ENCODE measurements at places on chromosomes 3 and 15.
A peak's percentile ranks its signal among the peaks of the same experiment; 100 is the strongest.

DNA sequence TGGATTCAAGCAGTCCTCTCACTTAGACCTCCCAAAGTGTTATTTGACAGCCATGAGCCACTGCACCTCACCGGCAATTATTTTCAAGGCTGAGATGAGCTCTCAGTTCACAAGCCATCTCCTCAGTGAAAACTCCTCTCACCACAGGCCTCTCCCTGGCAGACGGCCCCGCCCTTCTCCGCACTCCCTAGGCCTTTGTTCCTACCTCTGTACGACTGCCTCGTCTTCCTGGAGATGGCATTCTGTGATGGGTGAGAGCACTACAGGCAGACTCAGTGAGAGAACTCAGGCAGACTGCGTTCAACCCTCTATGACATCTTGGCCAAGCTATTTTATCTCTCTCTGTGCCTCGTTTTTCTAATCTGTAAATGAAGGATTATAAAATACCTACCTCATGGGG is 67.0 kb upstream of the TPM1 start:
- DNase-seq: no peak

- DNase-seq: no peak
Measured at GRCh38 chr3:8001712-8002111, 499.9 kb upstream of the LMCD1 start.

DNA sequence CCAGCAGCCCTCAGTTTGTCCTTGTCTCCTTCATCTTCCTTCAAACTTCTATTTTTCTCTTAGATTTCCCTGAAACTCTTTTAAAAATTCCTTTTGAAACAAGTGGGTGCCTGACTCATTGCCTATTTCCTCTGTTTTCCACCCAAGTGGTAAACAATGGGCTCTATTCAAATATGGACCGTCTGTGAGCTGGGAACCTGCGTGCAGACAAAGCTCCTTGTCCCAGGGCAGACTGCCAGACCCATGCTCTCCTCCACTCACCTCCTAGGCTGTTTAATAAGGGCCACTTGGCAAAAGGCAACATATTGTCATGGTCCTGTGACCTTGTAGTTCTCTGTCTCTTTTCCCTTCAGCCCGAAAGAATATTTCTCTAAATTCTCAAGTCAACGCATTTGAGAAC is 332.7 kb upstream of the THBS1 start:
- DNase-seq: no peak

DNA sequence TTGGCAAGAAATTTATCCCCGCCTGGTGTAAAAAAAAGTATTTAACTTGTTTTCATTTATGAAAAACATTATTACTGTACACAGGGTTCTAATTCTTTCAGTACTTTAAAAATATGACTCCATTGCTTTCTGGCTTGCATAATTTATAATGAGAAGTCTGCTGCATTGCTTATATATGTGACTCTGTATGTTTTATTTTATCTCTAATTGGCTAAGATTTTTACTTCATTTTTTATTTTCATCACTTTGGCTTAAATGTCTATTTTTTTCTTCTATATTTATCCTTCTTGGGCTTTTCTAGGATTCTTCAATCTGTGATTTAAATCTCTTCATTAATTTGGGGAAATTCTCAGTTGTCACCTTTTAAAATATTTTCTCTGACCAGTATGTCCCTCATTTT is 636.6 kb upstream of the NR2F2 start:
- DNase-seq: no peak

DNA sequence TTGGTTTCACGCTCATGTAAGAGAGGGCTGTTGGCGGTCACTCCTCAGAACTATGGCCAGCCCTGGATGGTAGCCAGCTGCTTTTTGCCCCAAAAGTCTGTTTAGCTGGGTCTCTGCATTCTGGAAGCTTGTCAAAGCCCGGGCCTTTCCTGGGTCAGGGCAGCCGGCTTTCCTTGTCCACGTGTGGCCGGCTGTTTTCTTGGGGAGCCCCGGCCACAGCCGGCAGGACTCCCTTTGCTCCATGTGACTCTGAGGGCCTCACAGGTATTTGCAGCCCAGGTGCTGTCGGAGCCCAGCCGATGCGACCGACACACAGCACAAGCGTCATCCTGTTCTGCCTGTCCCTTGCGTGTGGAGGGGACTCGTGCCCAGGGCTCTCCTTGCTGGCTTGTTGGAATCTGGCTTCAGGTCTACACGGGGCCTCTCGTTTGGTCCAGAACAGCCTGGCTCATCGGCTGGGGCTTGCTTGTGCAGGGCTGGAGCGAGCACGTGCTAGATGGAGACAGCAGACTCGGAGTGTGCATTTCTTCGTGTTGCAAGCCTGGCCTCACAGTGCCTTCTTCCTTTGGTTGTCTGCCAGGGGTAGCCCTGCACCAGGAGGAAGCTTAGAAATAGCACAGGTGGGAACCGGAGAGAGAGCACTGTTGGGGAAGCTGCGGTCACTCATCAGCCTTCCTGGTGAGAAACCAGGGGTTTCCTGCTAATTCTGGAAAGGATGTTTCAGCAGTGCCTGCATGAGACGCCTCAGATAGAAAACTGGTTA is 51.5 kb downstream of the PGPEP1L start:
- DNase-seq: no peak

DNA sequence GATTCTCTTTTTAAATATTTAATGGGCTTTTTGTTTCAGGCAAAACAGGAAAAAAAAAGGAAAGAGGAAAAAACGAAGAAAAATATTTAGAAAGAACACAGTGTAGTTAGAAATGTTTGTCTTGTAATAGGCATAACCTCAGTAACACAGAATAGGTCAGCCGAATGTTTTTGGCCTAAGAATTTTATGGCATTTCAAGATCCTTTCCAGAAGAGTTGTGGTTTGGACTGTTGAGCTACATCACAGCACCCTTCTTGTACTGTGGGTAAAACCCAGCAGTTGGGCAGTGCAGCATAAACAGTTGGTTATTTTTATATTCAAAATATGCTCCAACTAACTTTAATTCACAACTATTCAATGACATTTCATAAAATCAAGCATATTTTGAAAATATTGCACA is 474.4 kb upstream of the AGTR1 start:
- DNase-seq: no peak

DNA sequence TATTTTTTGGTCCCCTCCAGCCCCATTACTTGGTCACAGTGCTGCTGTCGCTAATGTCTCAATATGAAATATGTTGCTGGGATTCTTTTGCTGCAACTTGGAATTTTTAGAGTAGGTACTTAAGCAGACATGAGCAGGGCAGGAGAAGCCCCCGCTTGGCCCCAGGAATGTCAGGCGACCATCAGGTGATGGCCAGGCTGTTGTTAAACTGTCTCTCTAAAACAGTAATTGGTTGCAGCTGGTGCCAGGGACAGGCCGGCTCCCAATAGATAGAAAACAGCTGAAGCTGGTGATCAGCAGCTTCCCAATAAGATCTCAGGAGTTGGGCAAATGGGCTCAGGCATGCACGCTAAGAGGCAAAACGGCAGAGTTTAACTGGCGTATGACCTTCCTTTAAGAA is 329.9 kb upstream of the TBL1XR1 start:
- no peak for DNase-seq

GRCh38 chr3:83807511-83807910 is 1151.3 kb upstream of the CADM2 start:
- no peak for DNase-seq

DNA sequence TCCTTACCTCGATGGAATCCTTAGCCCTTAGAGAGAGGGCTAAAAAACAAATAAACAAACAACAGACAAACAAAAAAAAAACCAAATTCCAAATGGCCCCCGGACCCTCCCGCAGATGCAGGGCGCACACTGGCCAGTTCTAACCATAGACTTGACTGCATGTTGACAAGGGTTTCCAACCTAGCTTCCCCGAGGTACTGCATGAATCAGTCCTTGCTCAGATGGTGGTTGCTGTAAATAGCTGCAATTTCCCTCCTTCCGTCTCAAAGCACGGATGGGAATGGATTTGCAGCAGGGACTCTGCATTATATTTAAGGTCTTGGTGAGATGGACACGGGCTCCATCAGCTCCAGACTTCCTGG is 162.8 kb downstream of the CD47 start:
- no peak for DNase-seq

- DNase-seq: no peak
Measured at GRCh38 chr15:101545548-101546505, 56.3 kb upstream of the PCSK6 start.

DNA sequence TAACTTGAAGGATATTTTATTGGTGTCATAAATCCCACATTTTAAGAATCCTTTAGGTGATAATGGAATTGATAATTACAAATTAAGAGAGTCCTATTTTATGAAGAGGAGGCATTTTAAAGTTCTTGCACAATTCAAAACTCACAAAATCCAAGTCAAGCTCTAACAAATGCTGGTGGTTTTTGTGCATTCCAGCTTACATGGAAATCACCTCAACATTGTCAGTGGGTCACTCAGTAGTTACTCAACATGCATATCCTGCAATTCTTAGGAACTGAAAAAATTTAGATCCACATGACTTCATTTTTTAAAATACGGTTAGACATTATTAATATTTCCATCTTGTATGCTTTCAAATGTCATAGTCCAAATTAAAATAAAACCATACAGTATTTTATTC is 487.2 kb downstream of the CNTN3 start:
- no peak for DNase-seq

DNA sequence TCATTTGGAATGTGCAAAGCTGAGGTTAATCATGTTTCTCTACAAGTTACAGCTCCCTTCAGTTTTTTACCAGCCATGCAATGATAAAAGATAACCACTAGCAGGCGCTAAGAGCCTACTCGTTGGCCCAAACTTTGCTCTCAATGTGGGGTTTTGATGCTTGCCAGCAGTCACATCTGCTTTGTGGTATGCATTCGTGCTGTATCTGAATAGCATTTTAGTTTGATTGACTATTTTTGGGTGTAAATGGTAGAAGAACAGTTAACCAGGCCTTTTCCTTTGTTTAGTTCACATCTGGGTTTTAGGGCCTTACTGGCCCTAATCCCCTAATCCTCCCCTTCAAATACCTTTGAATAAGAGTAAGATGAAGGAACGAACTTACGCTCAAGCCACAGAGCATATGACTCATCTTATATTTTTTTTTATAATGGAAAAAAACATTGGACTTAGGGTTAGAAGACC is 4.4 kb upstream of the CLDN11 start:
- no peak for DNase-seq

GRCh38 chr15:65916664-65917406 is 47.5 kb downstream of the RAB11A start:
- DNase-seq: peak; percentile 60

- DNase-seq: no peak
Measured at GRCh38 chr3:45712434-45713110, 23.4 kb downstream of the SACM1L start.

GRCh38 chr3:171850320-171850959 is 7.3 kb downstream of the TMEM212 start:
- no peak for DNase-seq

- no peak for DNase-seq
Measured at GRCh38 chr3:61813636-61814035, 252.3 kb downstream of the PTPRG start.

DNA sequence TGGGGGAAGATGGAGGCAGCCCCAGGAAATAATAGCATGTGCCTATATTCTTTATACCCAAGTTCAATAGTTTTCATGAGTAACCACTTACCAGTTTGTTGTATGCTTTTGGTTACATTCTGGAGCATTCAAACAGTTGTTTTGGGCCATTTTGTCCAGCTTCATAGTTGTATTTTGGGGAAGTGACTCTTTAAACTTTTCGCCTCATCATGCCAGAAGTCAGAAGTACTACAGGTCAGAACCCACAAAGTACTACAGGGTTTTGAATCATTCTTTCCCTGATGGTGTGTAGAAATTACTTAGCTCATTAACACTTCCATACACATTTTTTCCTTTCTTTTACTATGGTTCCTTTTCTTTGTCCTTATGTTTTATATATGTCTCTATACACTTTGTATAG is 210.6 kb downstream of the ARPP21 start:
- no peak for DNase-seq

DNA sequence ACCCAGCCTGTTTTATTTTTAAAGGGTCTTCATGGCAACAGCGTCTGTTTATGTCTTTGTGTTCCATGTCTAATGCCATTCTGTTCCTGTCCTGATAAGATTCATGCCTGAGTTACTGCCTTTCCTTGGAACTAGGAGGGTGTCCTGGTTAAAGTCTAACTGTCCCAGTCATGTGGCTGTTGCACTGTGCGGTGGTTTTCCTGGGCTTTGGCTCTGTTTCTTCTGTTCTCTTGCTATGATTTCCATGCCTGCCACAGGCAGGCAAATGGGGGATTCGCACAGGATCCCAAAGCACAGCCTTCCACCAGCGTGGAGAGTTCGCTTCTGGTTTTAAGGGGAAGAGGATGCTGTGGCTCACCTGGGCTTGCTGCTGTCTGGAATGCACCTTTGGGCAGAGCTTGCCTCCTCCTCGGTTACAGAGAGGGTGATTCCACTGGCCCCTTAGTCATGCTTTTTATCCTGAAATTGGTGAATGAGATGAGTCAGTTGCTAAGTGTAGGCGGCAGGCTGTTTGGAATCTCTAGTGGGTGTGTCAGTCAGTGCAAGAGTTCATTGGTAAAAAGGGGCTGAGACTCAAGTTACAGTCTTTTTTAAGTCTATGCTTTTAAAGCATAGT is 86.8 kb downstream of the CCK start:
- DNase-seq: no peak

- no peak for DNase-seq
Measured at GRCh38 chr15:57298204-57298603, 78.1 kb upstream of the CGNL1 start.

GRCh38 chr3:119560160-119560559 is 746 bp upstream of the CD80 start:
- DNase-seq: no peak

DNA sequence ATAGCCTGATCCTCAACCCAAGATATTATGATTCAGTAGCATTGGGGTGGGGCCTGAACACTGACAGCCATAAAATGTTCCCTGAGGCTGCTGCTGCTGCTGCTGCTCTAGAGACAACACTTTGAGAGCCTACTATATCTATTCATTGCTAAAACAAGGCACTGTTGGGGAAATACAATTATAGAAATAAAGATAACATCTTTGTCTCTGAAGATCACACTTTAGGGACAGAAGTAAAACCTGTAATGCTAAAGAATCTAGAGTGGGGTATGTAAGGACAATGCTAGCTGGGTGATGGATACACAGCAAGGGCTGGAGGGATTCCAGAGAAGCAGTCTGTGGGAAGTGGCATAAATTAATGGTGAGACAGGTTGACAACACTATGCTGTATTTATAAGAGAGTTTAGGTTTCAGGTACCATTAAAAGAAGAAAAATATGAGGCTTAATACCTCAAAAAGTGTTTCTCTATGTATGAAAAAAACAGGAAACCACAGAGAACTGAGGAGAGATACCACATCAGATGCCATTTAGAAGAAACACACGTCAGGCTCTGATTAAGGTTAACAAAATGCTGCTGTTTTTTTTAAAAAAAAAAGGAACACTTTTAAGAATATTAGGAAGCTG is 115.9 kb downstream of the CBLB start:
- no peak for DNase-seq

All from GM19239 (cell line).